ENCODE measurements at places on chromosomes 2 and 18.

DNA sequence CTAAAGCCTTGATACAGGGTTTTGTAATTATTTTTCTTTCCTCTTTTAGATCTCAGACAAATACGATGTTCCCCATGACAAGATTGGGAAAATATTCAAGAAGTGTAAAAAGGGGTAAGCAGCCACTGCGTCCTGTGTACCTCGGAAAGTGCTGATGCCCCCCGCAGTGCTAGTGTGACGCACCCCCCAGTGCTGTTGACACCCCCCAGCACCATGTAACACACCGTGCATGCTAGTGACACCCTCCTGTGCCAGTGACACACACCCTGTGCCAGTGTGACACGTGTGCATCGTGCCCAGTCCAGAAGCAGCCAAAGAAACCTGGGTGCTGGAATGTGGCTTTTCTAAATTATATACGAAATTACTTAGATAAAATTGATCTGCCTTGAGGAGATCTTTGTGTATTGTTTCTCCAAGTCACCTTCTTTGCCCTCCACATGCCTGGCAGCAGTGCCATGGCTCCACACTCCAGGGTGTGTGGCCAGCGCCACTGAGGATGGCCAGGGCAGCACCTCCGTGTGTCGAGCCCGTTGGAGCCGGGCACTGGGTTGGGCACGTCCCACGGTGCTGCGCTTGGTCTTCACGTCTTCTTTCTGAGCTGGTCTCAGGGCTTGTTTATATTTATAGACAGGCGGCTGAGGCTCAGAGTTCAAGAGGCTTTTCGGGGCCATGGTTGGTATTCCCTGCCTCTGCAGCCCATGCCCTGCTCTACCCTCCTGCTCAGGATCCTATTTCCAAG lies 44.3 kb upstream of the KLF11 start:
- no peak for DNase-seq

- DNase-seq, result no peak
Observed at GRCh38 chr2:213995400-213996105, 415.3 kb upstream of the VWC2L start.

DNA sequence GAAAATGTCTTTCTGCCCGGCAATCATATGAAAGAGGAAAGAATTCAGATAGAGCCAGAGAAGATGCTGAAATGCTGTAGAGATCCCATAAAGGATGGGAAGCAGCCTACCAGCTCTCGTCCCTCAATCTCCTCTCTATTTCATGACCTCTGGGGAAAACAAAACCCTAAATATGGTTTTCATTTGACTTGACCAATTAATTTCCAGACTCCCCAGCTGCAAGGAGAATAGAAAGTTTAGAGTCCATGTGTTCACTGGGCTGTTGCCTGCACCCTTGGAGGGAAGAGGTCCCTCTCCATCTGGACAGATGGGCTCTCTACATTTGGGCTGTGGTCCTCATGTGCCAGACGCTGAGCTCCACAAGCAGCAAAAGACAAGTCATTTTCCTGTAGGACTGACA lies 40.6 kb downstream of the CAPN13 start:
- DNase-seq, result no peak

- no peak for DNase-seq
Observed at GRCh38 chr18:12895014-12895413, 11.0 kb upstream of the PTPN2 start.

GRCh38 chr2:78993518-78994148 lies 31.9 kb upstream of the REG3G start:
- no peak for DNase-seq

DNA sequence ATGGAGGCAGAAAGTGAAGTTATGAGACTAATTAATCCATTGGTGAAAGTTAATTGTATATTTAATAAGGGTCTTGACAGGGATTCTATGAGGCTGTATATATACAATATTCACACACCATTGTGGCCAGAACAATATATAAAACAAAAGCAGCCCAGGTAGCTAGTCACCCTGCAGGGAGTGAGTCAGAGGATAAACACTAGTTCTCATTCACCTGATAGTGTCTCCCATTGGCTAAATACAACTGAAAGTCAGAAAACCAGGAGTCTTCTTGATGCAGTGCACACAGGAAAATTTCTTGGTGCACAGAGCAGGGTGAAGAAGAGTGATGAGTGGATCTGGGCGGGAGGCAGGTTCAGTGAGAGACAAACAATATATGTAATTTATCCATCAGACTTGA lies 465.2 kb downstream of the ERBB4 start:
- no peak for DNase-seq

- no peak for DNase-seq
Observed at GRCh38 chr2:157751462-157752058, 122.9 kb upstream of the ACVR1C start.

- DNase-seq, result no peak
Observed at GRCh38 chr2:23157812-23158211, 227.2 kb upstream of the KLHL29 start.

- no peak for DNase-seq
Observed at GRCh38 chr2:239368906-239369552, 31.8 kb downstream of the HDAC4 start.

DNA sequence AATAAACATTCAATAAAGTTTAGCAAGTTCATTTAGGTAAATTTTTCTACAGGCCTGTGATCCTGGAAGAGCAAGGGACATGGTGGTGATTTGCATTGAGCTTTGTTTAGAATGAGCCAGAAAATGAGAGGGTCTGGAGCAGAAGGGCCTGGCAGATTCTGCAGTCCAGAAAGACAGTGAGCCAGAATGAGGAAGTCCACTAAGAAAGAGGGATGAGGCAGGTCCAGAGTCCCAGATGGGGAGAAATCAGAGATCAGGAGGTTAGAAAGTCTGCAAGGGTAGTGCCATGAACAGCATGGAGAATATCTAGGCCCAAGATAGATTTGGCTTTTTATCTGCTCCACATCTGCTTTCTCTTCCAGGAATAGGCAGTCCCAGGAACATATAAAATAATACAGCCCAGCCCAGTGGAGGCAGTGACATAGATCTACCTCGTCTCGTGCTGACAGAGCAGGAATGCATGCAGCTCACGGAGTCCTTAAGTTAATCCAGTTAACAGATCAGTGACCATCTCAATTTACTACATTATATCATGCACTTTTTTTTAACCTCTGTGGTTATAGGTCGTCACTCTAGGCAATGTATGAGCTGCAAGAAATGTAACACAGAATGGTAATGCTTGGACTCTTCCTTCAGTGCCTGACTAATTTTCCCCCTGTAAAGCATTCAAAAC lies 429.0 kb downstream of the SUCLG1 start:
- DNase-seq, result no peak

DNA sequence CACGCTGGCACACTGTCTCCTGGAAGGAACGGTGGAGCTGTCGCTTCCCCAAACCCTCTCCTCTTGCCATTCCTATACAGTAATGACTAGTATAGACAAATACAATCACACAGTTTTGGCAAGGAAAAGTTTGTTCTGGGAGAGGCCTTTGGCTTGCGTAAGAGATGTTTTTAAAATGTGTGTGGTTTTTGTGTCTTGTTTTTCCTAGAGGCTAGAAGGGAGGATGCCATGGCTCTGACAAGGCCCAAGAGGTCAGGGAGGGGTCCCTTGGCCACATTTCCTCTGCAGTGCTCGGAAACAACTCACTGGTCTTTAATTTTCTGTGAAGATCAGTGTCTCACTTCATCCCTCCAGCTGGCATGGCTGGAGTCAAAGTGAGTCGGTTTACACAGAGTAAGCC lies 195.9 kb downstream of the SH3RF3 start:
- no peak for DNase-seq

GRCh38 chr2:136284226-136285119 lies 166.5 kb upstream of the CXCR4 start:
- DNase-seq, result no peak

DNA sequence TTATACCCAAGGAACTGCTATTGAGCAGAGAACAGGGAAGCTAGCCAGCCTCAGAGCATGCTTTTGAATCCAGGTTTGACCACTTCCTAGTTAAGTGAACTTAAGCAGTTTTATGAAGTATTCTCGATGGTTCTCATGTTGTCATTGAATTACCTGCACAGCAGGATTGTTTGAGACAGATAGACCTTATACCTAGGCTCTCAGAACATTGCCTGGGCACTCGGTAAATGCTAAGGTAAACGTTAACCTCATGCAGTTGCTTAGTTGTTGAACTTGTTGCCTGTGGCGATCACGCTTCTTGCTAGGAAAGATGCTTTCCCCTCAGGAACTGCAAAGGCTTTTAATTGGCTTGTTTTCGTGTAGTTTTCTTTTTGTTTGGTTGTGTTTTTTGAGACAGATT lies 34.0 kb upstream of the CHMP1B start:
- no peak for DNase-seq

DNA sequence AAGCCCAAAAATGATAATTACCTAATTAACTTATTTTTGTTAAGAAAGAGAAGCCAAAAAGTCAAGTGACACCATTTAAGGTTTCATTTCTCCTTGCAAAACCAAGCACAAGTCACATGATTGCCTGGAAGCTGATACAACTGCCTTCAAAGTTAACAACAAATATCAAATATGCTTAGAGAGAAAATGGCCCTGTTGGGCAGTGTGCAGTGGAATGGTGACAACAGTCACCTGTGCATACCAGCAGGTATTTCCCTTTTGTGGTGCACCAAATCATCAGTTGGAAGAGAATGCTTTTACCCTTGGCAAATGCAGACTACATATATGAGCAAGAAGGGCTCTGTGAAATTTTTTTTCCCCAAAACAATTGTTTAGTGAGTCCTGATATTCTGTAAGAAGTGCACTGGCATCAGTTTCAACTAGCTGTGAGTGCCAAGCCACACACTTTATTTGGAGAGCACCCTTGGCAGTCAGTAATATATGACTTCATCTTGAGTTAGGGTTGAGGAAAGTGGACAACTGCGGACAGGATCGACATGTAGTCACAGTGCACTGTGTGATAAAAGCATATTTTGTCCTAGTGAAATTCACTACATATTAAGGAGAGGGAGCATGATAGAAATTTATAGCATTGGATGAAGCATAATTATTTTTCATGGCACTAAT lies 74.9 kb upstream of the DOCK10 start:
- DNase-seq, result no peak

DNA sequence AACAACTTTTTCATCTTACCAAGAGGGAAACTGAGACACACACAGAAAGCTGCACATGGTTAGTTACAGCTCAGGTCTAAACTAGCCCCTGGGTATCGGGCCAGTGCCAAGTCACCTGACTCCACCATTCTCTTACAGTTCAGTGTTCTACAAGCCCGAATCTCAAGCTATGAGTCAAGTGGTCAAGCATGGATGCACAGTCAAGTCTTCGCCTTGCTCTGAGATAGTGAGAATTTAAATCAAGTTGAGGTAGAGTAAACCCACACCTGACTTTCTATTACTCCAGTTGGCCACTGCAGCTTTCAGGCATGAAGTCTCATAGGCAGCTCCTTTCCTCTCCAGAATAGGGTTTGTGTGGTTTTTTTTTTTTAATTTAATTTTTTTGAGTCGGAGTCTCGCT lies 34.5 kb upstream of the ARL5A start:
- DNase-seq, result no peak

DNA sequence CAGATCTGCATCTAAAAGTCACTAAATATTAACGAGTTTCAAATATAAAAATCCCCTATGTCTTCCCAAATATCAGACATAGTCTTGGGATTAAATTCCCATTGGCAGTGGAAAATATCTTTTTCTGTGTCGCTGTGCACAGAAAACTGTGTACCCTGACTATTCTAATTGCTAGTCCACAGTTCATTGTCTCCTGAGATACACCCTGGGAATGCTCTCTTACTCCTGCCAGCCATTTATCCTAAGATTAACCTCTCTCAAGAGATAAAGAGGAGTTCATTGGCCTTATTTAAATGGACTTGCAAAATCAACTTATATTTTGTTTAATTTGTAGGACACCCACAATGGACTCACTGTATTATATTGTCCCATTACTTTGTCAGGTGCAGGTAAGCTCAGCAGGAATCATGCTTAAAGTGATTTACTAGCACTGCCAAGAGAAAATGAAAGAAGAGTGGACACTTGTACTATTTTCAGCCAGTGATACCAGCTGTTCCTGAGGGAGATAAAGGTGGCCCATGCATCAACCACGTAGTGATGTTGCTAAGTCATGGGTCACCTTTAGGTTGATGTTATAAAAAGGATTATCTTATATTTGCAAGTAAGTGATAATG lies 553.8 kb downstream of the PIK3C3 start:
- DNase-seq, result no peak

DNA sequence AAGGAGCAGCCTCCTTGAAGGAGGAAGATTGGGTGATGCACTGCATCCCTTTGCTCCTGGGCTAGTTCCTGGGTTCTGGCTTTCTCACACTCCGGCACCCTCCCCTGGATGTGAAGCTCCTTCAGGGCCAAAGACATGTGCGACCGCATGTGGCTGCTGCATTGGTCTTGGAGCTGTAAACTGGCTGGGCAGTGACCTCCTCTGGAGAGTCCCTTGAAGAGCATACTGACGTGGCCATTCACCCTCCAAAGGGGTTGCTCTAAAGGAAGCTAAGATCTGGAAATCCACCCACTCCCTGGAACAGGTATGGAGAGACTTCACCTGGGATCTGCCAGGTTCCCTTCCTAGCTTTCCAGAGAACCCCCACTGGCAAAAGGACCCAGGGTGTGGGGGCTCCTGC lies 62.1 kb downstream of the TMEM17 start:
- DNase-seq, result no peak

Data from stimulated activated CD8-positive, alpha-beta memory T cell treated with anti-CD3 and anti-CD28 coated beads, Interleukin-2, amount 100 ng/mL, for 1 hour (primary cell).